ENCODE measurements at places on chromosomes 5 and 9.

DNA sequence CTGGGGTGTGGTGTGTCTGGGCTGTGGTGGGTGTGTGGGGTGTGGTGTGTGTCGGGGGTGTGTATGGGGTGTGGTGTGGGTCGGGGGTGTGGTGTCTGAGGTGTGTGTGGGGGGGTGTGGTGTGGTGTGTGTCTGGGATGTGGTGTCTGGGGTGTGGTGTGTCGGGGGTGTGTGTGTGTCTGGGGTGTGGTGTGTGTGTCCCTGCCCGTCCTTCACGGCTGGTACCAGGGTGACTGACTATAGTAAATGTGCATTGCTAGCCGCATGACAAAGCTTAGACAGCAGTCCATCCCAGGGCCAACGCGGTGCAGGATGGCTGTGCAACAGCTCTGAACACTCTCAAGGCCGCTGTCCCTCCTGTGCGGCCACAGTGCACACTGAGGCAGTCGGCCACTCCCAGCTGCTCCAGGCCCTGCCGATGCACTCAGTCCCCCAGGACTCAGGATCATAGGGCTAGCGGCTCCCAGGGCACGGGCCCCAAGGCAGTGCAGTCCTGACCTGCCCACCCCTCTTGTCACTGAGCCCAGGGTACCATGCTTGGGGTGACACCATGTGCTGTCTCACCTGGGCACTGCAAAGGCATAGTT, 54.0 kb downstream of the SECISBP2 start:
- DNase-seq: peak; percentile 22

DNA sequence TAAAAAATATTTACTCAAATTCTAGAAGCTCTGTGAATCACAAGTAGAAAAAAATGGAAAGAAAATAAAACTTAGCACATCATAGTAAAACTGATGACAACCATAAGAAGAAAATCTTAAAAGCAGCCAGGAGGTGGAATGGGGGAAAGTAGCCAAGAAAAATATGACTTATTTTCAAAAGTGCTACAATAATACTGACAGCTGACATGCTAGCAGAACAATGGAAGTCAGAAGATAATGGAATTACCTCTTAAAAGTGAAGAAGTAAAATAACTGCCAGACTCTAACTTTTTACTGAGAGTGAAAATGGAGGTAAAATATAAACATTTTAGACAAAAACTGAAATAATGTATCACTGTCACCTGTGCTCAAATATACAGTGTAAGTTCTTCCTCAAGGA, 532.2 kb upstream of the SGCD start:
- no peak for DNase-seq

DNA sequence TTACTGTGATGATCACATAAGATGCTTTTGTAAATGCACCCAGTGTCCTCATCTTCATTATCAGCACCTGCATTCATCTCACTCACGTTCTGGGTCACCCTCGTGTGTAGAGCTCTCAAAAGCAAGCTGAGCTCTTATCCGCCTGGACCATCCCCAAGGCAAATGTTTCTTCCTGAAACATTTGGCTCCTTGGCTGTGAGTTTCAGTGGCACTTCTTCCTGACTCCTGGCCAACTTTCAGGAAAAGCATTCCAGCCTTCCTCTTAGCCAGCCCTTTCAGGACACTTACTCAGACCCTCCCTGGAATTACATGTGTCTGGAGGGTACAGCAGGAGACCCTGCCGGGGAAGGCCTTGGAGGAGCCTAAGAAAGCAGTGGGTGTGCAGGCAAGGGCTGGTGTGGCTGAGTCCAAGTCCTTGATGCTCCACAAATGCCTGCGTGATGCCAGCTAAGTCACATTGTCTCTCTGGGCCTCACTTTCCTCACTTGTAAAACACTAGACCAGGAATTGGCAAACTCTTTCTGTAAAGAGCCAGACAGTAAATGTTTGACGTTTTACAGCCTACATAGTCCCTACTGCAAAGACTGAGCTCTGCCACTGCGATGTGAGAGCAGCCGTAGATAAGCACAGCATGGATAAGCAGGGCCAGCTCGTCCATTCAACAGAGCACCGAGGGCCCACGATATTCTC, 72.1 kb downstream of the PDE6A start:
- no peak for DNase-seq

GRCh38 chr5:96387616-96388015, 45.4 kb downstream of the PCSK1 start:
- DNase-seq: no peak

DNA sequence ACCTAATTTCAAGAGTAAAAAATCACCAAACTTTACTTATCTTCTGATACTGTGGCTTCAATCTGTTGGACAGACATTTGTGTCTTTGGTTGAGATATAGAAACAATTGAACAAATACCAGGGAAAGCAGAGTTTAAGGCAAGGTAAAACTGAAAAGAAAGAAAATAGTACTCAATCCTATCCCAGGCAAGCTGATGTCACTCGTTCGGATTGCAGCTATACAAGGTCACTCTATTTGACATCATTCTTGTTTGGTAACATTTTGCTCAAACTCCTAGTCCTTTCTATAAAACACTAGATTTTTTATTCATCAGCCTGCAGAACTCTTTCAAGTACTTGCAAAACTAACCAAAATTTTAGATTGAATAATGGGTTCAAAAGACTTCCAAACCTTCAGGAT, 91.9 kb upstream of the ANKRD55 start:
- no peak for DNase-seq

- no peak for DNase-seq
Observed at GRCh38 chr5:178293815-178294214, 61.2 kb upstream of the PHYKPL start.

DNA sequence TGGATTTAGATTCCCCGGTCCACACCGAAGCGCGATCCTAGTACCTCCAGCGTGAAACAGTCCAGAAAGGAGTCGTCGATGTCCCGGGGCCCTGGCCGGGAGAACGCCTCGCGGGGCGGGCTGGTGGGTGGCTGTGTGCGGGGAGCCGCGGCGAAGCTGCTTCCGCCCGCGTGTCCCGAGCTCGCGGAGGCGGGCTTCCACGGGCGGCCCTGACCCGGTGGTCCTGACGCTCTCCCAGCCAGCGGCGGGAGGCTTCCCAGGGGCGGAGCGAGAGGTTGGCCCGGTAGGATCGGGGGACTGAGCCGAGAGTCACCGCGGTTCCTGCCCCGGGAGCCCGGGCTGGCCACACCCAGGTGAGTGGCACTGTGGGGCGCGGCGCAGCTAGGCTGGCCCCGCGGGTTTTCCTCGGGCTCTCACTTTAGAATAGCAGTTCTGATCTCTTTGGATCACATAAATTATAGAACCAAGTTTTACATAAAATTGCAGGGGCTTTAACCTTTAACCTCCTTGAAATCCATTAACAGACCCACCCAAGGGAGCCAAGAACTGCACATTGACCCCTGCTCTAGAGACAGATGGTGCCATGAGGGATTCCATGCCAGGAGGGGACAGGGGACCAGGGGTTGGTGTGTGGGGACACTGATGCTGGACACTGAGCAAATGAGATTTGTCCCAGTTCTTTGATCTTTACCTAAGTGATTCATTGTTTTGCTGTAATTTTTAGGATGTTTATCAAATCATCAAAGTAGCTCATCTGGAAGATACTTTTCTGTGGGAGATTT, 29.2 kb upstream of the IL31RA start:
- DNase-seq: no peak

DNA sequence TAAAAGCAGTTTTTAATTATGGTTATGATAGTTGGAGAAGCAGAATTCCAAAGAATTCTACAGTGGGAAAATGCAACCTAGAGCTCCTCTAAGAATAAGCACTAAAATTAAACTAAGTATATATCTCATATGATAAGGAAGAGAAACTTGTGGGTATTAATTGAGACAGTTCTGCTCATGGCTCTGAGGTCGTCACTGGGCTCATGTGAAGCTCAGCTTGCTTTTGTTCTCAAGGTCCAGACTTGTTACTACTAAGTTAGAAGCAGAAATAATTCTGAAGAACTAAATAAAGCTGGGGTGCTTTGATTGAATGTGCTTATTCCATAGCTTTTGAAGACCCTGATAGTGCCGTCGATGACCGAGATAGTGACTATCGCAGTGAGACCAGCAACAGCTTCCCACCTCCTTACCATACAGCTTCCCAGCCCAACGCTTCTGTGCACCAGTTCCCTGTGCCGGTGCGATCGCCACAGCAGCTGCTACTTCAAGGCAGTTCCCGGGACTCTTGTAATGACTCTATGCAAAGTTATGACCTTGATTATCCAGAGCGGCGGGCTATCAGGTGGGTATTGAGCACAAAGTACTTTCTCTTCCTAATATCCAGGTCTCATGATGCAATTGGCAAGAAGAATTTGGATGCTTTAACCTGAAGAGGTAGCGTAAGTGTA, 133.7 kb downstream of the UNC13B start:
- DNase-seq: no peak

DNA sequence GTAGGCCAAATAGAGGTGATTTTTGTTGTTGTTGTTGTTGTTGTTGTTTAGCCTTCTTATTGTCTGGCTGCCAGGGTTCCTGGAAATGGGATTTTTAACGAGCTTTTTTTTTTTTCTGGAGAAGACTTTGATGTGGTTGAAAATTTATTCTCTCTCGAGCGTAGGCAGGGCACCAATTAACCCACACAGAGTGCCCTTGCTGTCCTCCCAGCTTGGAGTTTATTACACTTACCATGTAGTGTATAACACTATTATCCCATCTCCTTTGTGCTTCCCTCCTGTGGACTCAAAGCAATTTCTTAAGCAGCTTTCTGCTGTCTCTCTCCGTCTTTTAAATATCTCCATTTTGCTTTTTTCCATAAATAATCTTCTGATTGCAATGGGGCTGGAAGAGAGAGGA, 57.4 kb downstream of the OR2K2 start:
- no peak for DNase-seq

- DNase-seq: no peak
Observed at GRCh38 chr5:94461131-94461530, 157.3 kb downstream of the KIAA0825 start.

GRCh38 chr5:103355579-103355978, 97.0 kb downstream of the MACIR start:
- no peak for DNase-seq

GRCh38 chr5:9239071-9239470, 306.8 kb downstream of the SEMA5A start:
- DNase-seq: no peak

- no peak for DNase-seq
Observed at GRCh38 chr9:1400983-1401382, 350.8 kb downstream of the DMRT2 start.

DNA sequence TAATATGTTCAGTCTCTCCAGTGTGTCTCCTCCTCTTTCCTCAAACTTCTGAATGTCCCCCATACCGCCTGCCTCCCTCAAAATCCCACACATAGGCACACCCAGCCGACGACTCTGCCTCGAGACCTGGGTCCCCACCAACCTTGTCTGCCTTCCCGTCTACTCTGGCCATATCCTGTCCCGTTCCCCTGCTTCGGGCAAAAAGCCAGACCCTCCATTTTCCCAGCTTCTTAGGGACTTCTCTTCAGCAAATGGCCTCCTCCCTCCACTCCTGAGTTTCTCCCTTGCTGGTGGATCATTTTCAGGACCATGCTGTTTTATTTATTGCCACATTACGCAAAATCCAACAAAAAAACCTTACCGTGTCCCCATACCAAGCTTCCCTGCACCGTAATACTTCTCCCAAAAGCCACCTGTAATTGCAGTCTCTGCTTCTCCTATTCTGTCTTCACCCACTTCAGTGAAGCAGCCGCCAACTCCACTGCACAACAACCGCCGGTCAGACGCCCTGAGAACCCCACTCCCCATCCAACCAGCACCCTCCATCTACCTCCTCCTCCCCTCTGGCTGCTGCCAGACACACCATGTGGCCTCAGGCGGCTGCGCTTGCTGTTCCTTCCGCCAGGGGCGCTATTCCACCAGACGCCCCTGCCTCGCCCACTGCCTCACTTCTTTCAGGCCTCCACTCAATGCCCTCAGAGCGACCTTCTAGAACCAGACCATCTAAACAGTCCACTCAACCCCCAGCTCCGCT, 117.0 kb downstream of the TRPM6 start:
- DNase-seq: peak; percentile 34

GRCh38 chr5:55681301-55681700, 30.8 kb downstream of the SLC38A9 start:
- DNase-seq: no peak

- no peak for DNase-seq
Observed at GRCh38 chr5:2780421-2781171, 29.1 kb upstream of the IRX2 start.

GRCh38 chr5:162607879-162608278, 540.3 kb downstream of the GABRG2 start:
- no peak for DNase-seq

DNA sequence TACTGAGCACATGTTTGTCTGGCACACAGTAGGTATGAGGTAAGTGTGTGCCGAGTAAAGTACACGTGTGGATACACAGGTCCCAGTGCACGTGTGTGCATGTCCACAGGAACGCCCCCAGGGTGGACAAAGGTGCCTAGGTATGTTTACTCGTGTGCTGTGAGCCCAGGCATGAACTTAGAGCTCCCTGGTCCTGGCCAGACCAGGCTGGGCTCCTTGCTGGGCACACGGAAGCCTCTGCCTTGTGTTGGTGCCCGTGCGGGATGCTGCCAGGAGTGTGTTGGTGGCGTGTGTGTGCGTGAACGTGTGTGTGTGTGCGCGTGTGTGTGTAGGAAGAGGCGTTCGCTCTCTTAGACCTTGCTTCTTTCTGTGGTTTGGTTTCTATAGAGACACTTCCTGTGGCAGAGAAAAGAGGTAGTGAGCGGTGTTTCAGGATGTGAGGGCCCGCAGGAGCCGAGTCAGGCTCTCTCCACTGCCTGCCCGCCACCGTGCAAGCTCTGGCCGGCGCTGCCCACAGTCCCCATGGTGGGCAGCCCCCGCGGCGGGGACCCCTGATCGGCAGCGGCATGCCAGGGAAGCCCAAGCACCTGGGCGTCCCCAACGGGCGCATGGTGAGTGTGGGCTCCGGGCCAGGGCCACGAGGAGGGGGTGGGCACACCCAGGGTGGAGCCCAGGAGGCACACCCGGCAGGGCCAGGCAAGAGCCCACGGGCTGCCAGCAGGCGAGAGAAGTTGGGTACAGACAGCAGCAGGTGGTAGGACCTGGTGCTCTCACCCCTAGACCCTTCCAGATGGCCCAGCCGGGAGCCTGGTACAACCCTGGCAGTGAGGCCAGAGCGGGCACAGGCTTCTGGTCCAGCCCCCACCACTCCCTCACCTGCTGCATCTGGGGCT, at the start of gene RGS14:
RGS14 (plus strand) TSS at position 466 of the 893 bp plus-strand sequence; CDS start at position 567, 101 bp downstream.
- DNase-seq: peak; percentile 84

DNA sequence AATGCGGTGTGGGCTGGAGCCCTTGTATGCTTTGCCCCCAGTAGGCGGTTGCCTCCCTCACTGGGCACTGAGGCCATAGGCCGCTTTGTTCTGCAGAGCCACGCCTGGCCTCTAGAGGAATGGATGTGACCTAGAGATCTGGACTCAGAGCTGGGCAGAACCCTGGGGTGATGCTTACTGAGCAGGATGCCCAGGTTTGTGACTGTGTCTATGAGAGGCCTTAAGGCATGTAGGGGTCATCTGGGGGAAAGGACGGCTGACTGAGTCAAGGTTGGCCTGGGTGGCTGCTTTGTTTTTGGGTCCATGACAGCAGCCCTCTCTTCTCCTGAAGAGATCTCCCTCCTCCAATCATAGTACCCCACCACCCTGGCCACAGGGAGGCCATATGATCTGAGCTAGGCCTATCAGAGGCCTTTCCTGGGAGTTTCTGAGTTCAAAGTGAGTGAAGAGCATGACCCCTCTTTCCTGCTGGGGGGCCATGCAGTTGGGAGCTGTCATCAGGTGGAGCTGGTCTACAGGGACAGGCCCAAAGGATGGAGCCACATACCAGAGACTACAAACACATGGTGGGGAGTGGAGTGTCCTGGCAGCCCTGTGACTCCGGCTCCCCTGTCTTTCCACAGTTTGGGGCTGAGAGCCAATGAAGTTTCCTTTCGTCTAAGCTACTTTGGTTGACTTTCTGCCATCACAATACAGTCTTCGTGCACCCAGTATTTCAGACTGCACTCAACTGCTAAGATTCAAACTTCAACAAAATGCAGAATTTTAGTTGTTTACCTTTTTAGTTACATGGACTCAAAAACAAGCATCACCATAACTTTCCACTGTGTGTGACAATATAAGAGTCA, 165.4 kb downstream of the AUH start:
- no peak for DNase-seq
